ENCODE measurements at places on chromosomes 2 and 18.

- no peak for DNase-seq
Measured at GRCh38 chr18:13775058-13775457, 48.6 kb downstream of the RNMT start.

- no peak for DNase-seq
Measured at GRCh38 chr2:234423884-234424283, 73.0 kb downstream of the ARL4C start.

- no peak for DNase-seq
Measured at GRCh38 chr2:45439788-45440773, 171.0 kb downstream of the SRBD1 start.

- no peak for DNase-seq
Measured at GRCh38 chr2:200742426-200742825, 69.3 kb upstream of the BZW1 start.

- no peak for DNase-seq
Measured at GRCh38 chr2:858646-859045, 92.0 kb upstream of the SNTG2 start.
